ENCODE measurements at places on chromosomes 1 and 21.

GRCh38 chr1:233883671-233884070 is 20.8 kb upstream of the SLC35F3 start:
- no peak for DNase-seq

- no peak for DNase-seq
These were observed 7.0 kb upstream of the IL6R start for GRCh38 chr1:154398141-154398540.

GRCh38 chr1:238457610-238458009 is 566.9 kb upstream of the ZP4 start:
- no peak for DNase-seq

DNA sequence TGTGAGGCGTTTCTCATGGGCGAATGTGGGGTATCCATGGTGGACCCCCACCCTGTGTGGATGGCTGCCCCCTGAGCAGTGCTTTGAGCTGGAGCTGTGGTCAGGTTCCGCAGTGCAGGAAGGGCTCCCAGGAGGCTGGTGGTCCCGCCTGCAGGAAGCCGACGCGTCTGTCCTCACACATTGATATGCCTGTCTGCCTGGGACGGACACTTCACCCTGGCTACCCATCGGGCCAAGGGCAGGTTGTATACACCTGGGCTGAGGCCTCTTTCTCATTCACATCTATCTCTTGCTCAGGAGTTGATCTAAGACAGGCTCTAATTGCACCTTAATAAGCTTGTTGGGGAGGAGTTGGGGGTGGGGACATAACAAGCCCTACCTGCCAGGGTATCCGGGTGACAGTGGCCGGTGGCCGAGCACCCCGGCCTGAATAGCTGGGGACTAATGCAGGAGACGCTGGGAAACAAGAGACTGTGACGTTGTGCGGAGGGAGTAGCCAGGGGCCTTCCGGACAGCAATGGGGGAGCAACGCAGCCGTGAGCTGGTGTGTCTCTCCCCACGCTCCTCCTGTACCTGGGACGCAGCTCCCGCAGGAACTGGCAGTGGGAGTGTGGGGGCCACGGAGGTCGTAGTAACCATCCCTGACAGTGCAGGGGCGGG is 21.7 kb downstream of the PDXK start:
- peak; percentile 41 for DNase-seq

DNA sequence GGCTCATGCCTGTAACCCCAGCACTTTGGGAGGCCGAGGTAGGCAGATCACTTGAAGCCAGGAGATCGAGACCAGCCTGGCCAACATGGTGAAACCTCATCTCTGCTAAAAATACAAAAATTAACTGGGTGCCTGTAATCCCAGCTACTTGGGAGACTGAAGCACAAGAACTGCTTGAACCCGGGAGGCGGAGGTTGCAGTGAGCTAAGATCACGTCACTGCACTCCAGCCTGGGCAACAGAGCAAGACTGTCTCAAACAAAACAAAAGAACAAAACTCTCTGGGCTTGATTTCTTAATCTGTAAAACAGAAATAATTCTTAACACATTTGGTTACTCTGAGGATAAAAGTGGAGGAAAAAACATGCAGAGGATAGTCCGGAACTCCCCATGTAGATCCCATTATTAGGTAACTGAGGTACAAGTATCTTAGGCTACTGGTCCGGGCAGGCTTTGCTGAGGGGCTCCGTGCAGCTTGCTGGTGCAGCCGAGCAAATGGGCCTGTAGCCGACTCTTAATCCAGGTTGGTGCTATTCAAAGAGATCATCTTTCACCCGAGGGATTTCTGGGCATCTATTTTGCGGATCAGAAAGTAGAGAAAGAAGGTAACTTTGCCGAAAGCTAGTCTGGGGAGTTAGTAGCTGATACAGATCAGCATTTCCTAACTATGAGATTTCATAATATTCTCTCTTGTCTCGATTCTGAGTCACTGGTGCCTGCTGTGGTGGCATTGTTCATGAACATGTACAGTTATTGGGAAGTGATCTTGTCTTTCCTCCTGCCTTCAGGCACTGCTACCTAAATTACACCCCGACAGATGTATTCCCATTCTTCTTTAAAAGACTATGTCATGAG is 56.8 kb downstream of the NFIA start:
- DNase-seq = no peak

DNA sequence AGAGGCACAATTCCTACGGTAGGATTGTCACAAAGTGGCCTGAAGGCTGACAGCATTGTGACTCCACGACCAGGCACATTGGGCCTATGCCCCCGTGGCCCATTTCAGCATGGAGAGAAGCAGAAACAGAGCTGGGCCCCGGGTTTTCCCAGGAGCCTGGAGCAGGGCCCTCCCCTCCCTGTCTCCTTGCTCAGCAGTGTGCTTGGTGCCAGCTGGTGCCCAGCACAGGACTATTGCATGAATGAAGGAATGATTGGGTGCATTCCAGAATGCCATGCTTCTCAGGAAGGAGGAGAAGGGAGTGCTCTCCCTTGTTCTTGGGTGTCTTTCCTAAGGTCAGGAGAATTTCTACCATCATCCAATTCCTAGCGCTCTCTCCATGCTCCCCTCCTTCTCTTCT is 33.7 kb downstream of the IER5 start:
- no peak for DNase-seq

DNA sequence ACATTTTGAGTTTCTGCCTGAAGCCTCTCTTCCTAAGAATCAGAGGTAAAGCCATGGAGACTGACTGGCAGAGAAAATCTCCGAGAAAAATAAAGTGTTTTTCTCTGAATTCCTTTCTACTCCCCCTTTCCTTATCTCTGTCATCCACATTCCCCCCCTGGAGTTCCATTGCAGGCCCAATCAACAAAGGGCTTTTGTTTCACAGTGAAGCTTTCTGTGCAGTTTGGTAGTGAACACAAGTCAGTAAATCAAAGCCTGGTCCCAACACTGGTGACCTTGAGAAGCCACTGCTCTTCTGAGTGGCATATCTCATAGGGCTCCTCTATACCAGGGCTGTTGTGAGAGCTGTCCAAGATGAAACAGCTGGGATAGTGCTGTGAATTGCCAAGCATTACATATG is 228.4 kb downstream of the SEC16B start:
- no peak for DNase-seq
